Heart left ventricle (tissue), 16 donors: ENCODE measurements at places on chromosomes 16 and 17. TPM values are rescaled to one million over a fixed set of nuclear protein-coding genes. Genes with fewer than 3 reads are reported as not detected.

The HS3ST3B1 gene
- 2.9 TPM for total RNA-seq

The GRB7 gene
- total RNA-seq, result 1.3 TPM

The DYNC1LI2 gene
- total RNA-seq, result 106 TPM

The ODAD4 gene
- total RNA-seq, result 0.38 TPM

The PYDC1 gene
- not detected for total RNA-seq

The ABCA6 gene
- total RNA-seq, result 30.1 TPM

DNA sequence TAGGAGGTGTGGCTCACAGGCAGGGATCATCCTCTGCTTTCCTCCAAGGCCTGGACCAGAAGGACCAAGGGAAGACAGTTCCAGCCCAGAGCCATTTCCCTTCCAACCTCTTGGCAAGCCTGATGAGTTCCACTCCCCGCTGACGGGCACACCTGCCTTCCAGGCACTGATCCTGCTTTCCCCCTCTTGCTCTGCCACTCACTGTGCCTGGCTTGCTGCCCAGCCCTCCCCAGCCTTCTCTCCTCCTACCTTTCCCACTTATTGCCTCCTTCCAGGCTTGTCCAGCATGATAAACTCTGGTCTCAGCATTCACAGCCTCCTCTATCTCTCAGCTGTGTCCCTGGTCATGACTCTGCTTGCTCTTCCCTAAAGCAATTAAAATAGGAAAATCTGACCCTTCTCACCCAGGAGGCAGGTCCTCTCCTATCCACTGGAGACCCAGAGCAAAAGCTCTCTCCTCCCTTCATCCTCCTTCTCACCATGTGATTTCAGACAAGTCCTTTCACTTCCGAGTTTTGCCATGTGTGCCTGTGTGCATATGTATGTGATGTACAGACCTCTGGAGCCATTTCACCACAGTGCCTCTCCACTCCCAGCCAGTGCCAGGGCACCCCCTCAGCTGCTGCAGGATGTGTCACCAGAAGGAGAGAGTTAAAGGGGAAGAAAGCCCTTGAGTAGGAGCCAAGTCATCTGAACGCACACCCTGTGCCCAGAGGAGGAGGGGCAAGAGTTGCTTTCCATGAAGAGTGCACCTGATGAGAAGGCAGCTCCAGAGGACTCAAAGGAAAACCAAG lies 13.4 kb upstream of the TMEM170A start:
- no peak for DNase-seq

DNA sequence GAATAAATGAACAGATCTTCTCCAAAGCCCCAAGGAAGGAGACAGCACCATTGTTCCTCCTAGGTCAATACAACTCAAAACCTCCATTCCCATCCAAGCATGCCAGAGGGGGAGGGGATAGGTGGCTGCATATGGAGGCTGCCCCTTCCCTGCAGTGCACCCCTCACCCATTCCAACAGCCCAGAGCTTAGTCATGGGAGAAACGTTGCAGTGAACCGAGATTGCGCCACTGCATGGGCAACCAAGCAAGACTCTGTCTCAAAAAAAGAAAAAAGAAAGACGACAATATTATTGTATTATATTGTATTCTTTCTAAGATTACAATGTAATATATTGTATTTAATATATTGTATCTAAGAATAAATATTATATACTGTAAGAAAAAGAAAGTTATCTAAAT lies 36.4 kb upstream of the CD300E start:
- no peak for DNase-seq

- no peak for DNase-seq
These were observed 18.8 kb downstream of the XPO6 start for GRCh38 chr16:28192806-28193529.

GRCh38 chr17:18261146-18261515 lies 669 bp downstream of the MIEF2 start:
- DNase-seq, result peak; percentile 85

GRCh38 chr16:83198977-83199376 lies 572.2 kb downstream of the CDH13 start:
- DNase-seq, result no peak

- no peak for DNase-seq
These were observed 1400.1 kb downstream of the CDH8 start for GRCh38 chr16:60636117-60636516.

GRCh38 chr17:9144502-9145249 lies 123.4 kb downstream of the NTN1 start:
- no peak for DNase-seq

DNA sequence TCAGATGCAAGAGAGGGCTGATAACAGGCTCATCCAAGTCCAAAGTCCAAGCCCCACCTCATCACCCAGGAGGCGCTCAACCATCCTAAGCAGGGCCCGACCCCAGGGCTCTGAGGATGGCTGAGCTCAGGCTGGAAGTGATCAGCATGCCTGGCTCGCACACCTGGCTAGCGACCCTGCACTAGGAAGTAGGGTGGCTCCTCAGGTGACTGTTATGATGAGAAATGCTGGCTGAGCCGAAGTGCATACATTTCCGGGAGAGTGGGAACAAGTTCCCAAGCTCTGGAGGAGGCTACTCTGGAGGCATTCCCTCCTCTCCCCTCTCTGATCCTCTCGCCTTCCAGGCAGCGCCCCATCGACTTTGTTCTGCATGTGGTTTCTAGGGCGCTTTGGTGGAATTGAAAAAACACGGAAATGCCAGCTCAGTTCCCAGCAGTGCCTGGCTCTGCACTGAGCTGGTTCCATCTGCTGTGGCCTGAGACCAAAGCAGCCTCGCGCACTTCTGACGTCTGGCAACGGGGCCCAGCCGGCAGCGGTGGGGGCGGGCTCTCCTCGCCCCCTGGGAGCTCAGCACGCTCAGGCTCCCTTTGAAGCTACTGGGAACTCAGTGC lies 130.3 kb downstream of the IRF8 start:
- peak; percentile 68 for DNase-seq

GRCh38 chr17:80780381-80781198 lies 211.1 kb upstream of the CHMP6 start:
- DNase-seq, result no peak

GRCh38 chr16:53546988-53547391 lies 44.0 kb upstream of the AKTIP start:
- DNase-seq, result no peak

DNA sequence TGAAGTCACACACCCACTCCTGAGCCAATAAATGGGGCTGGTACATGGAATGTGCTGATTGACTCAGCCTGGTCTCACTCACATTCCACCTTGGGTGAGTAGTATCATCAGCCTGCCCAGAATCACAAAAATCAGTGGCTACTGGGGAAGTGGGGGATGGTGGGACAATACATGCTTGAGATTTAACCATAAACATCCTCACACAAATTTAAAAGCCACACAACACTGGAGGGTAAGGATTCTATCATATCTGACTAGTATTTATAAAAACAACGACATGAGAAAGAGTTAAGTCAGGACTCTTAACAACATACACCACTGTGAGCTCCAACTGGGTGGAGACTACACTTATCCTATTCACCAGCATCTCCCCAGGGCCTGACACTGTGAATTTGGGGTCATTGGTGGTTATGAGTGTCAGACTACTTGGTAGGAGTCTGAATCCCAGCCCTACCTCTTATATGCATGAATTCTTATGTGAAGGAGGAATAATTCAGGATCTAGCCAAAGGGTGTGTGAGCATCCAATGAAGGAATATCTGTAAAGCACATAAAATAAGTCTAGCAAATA lies 26.0 kb upstream of the IRX6 start:
- no peak for DNase-seq

DNA sequence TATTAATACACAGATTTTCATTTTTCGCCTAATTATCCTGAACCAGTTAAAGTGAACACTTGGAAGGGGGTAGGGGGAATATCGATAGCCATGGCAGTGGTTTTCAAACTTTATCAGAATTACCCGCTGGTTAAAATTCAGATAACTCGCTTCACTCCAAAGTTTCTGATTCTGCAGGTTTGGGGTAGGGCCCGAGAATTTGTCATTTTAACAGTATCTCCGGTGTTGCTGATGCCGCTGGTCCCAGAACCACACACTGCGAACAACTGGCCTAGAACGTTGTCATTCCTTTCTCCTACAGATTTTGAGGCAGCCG lies 313 bp upstream of the NSRP1 start:
- DNase-seq, result no peak

DNA sequence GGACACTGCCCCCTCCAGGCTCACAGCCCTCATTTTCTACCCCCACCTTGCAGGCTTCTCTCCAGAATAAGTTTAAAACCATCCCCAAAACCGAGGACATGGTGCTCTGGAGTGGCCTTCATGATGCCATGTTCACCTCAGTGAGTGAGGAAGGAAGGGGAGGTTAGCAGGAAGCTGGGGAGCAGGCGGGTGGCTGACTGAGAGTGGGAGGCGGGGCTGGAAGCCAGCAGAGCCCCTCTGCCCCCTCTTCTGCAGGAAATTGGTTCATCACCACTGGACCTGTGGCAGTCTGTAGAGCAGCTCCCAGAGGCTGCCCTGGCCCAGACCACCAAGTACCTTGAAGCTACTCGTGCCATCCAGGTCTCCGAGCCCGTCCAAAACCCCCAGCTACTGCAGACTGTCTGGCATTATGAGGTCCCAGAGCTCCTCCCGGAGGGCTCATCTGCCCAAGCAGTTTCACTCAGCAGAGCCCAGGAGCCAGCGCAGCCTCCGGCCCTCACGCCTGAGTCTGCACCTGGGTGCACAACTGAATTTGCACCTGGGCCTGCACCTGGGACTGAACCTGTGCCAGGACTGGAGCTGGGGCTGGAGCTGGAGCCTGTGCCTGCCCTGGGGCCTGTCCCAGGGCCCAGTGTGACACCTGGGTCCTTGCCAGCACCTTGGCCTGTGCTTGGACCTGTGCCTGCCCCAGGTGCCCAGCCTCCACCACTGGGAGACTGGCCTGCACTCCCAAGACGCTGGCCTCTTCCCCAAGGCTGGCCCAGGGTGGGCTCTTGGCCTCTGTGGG lies 19.0 kb downstream of the C16orf96 start:
- DNase-seq, result no peak

DNA sequence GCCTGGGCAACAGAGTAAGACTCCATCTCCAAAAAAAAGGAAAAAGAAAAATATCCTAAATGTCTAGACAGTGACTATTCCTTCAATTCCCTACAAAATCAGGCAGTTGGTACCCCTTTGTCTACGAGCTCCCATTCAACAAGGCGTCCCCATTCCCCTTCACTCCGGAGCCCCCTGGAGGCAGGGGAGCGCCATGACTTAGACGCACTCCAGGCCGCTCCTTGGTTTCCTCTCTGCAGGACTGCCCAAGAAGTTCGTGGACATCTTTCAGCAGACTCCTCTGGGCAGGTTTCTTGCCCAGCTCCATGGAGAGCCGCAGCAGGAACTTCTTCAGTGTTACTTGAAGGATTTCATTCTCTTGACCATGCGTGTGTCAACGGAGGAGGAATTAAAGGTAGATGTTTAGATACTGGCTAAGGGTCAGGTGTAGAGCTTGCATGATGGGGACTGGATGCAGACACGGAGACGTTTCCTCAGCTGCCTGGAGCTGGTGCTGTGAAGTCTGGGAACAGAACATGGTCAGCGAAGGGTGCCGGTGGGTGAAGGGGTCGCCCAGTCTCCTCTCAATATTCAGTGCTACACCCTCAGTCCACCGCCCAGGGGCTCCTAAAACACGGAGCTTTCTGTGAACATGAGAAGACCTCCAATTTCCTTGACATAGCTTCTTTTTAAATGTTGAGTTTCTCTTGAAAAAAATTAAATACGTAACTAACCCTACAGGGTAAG lies 53.3 kb upstream of the ENDOV start:
- DNase-seq, result no peak

GRCh38 chr17:64579917-64580316 lies 73.1 kb downstream of the CEP95 start:
- no peak for DNase-seq

DNA sequence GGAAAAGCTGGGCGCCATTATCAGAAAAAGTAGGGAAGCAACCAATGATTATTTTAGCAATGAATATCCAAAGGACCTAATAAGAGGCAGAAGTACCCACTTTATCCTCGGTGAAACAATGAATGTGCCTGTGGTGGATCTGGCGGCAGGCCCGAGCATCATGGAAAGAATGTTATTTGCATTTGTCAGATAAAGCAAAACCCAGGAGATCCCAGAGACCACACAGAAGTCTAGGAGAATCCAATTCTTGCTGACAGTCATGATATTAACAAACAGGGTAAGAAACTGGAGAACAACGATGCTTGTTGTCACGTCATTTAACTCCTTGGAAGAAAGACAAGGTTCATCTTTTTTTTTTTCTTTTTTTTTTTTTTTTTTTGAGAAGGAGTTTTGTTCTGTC lies 12.0 kb upstream of the TNRC6A start:
- DNase-seq, result no peak

- no peak for DNase-seq
These were observed 18.6 kb downstream of the CD300LB start for GRCh38 chr17:74512624-74513091.
